Stomach (tissue), 19 donors: ENCODE measurements at places on chromosomes 4 and X.

DNA sequence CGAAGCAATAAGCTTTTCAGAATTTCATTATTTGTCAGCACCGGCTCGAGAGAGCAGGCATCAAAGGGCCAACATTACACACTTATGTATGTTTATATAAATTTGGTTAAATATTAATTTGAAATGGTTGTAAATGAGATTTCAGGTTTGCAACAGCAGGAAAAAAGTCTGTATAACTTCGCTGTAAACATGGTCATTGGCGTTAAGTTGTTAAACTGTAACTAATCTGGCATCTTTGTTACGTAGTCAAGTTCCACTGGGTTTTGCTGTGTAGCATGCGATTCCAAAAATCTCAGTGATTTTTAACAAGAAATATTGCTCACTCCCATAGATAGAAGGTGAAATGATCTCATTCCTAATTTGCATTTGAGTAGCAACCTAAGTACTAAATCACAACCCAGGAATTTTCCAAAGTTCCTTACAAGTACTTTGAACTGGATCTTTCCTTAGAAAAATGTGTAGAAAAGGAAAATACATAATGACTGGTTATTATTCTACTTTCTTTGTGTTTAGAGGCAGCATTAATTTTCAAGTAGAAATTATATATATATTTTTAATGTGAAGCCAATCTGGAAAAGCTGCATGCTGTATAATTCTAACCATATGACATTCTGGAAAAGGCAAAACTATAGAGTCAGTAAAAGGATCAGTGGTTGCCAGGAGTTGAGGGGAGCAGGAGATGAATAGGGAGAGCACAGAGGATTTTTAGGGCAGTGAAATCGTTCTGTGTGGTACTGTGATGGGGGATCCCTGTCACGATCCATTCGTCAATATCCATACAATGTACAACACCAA is 222.1 kb downstream of the CBR4 start:
- H3K27ac ChIP-seq, result peak overlapping the region; percentile 9
- no peaks in the 10 kb centered on the region for H3K27me3 ChIP-seq
- H3K4me1 ChIP-seq, result peaks cover 23% of the 10 kb centered on the region

DNA sequence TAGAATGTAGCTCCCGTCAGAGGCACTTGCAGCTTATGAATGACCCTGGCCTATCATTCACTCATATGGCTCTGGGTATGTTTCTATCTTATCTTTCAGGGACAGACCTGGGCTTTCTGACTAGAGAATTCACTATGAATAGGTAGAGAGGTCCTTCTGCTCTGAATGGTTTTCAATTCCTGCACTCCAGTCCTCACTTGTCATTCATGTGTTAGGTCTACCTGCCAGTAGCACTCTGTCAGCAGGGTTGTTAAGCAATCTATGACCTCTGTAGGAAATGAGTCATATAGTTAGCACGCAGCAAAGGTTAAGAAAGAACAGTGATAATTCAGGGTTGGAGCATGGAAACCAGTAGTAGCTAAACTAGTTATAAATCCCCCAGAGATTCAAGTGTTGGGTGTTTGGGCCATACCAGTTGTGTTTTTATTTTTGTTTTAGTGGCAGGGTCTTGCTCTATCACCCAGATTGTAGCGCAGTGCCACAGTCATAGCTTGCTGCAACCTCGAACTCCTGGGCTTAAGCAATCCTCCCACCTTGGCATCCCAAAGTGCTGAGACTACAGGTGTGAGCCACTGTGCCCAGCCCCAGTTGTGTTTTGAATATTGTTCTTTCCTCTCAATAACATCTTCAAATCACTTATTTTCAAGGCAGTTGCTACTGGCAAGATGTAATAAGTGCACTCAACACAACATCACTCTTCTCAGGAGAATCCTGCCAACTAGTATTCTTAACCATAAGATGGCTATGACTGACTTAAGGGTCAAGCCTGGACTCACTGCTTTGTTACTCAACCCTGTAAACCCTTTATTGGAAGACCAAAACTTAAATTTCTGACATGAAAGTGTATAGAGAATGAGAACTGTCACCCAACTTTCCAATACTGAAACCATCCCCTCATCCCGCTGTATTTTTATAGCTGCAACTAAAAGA is 25.1 kb downstream of the ARL13A start:
- no peak overlapping the region for H3K4me3 ChIP-seq
- no peaks in the 10 kb centered on the region for H3K4me1 ChIP-seq
- H3K27me3 ChIP-seq, result no peaks in the 10 kb centered on the region

DNA sequence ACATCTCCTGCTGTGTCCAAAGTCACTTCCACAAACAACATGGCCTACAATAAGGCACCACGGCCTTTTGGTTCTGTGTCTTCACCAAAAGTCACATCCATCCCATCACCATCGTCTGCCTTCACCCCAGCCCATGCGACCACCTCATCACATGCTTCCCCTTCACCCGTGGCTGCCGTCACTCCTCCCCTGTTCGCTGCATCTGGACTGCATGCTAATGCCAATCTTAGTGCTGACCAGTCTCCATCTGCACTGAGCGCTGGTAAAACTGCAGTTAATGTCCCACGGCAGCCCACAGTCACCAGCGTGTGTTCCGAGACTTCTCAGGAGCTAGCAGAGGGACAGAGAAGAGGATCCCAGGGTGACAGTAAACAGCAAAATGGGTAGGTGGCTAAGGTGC is 123.9 kb downstream of the PDLIM5 start:
- H3K4me1 ChIP-seq, result peaks cover 8% of the 10 kb centered on the region
- H3K36me3 ChIP-seq, result peaks cover 10% of the 10 kb centered on the region
- no peaks in the 10 kb centered on the region for H3K27me3 ChIP-seq
- no peak overlapping the region for H3K27ac ChIP-seq

- H3K4me3 ChIP-seq, result no peak overlapping the region
- no peaks in the 10 kb centered on the region for H3K36me3 ChIP-seq
- DNase-seq, result no peak
Measured at GRCh38 chr4:37224854-37225253, 19.7 kb upstream of the NWD2 start.

DNA sequence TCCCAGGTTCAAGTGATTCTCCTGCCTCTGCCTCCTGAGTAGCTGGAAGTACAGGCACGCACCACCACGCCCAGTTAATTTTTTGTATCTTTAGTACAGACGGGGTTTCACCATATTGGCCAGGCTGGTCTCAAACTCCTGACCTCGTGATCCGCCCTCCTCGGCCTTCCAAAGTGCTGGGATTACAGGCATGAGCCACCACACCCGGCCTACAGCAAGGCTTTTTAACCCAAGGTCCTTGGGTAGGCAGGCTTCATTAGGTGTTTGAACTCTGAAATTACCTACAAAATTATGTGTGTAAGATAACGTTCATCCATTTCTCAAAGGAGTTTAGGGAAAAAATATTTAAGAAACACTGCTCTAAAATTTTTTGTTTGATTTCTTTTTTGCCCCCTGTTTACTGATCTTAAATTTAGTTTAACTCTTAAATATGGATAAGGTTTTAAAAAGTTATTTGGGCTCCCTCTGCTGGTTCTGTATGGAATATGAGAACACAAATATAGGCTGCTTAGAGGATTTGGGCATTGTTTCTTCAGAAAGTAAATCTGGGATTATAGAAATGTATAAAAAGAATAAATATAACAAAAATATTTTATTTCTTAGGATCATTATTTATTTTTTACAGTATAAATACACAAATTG is 92.8 kb downstream of the CBR4 start:
- peaks cover 71% of the 10 kb centered on the region for H3K36me3 ChIP-seq
- no peaks in the 10 kb centered on the region for H3K27me3 ChIP-seq
- no peaks in the 10 kb centered on the region for H3K4me1 ChIP-seq
- H3K27ac ChIP-seq, result no peak overlapping the region

- DNase-seq, result peak; percentile 26
- no peak overlapping the region for H3K4me3 ChIP-seq
- no peak overlapping the region for H3K27ac ChIP-seq
- H3K4me1 ChIP-seq, result no peaks in the 10 kb centered on the region
- no peaks in the 10 kb centered on the region for H3K36me3 ChIP-seq
Measured at GRCh38 chr4:119785963-119786362, 157.4 kb upstream of the PDE5A start.
